ENCODE measurements at places on chromosomes 4 and X.

DNA sequence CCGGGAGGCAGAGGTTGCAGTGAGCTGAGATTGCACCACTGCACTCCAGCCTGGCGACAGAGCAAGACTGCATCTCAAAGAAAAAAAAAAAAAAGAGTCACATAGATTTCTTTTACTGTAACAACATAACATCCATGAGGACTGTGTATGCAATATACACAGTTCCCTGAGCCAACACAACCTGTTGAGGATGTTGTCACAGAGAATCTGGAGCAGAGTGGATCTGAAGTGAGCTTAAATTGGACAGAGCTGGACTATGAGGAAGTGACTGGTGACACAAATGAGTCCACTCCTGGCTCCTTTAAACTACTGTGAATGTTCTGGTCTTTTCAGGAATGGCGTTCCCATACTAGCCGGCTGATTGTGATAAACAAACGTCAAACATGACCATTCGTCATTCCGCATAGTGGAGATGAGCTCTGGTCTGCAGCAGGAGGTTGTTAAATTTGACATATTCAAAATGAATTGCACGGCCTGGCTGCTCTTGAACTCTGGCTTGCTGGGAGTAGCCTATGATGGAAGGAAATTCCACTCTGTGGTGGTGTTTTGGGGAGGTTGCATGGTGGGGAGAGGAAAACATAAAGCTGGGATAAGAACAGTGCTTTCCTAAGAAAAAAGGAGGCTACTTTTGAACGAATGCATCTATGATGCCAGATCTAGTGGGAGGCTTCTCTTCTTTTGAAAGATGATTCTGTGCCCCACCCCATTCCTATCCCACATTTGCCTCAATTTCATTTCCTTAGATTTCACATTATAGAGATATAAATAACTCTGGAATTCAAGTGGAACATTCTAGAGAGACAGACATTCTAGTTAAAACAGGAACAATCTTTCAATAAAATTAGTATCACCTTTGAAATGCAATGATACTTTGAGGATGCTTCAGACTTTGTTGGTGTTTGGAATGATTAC is 149.5 kb downstream of the SHROOM3 start:
- no peak for DNase-seq

DNA sequence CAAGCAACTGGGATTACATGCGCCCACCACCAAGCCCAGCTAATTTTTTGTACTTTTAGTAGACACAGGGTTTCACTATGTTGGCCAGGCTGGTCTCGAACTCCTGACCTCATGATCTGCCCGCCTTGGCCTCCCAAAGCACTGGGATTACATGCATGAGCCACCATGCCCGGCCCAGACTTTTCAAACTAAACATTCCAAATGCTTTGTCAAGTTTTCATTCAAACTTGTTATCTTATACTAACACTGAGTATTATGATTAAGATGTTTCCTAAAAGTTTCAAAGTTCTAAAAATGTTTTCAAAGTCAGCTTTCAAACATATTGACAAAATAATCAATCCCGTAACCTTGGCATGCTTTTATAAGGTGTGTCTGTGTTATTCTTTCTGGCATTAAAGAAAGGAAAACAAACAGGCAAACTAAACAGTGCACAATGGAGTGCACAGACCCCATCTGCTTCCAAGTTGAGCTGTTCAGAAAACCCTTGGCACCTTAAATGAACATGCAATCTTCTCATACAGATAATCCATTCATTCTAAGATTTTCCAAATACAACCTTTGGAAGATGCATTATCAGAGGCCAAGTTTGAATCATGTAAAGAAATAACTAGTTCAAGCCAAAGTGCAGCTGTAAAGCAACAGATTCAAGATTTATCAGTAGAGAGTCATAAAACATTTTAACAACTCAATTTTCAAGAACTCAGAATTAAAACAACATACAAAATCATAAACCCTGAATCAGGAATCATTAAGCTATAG is 49.1 kb downstream of the ABCG2 start:
- no peak for DNase-seq

GRCh38 chr4:15100994-15101695 is 98.9 kb downstream of the CPEB2 start:
- DNase-seq: no peak

DNA sequence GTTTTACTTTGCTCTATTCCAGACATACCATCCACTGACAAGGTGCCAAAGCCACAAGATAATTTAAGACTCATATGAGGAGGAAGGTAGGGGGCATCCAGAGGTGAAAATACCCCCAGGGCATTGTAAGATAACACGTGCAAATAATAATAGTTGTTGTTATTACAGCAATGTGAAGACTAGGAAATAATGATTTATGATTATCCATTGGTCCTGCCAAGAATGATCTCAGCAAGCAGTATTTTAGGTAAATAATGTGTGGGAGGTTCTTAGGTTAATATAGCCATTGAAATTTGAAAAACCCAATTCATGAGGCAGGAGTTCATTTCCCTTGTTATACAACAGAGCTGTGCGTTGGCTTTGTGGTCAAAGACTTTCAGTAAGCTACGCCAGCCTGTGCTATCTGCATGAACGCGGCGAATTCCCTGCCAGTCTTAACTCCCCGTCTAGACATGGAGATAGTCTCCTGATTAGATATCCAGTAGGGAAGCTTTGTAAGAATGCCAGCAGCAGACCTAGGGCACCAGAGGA is 47.2 kb upstream of the MXRA5 start:
- DNase-seq: no peak

GRCh38 chr4:183631577-183632198 is 27.3 kb downstream of the RWDD4 start:
- no peak for DNase-seq

- no peak for DNase-seq
Measured at GRCh38 chr4:83510442-83510841, 25.5 kb upstream of the GPAT3 start.

- DNase-seq: no peak
Measured at GRCh38 chrX:29841750-29842149, 373.6 kb upstream of the MAGEB2 start.

DNA sequence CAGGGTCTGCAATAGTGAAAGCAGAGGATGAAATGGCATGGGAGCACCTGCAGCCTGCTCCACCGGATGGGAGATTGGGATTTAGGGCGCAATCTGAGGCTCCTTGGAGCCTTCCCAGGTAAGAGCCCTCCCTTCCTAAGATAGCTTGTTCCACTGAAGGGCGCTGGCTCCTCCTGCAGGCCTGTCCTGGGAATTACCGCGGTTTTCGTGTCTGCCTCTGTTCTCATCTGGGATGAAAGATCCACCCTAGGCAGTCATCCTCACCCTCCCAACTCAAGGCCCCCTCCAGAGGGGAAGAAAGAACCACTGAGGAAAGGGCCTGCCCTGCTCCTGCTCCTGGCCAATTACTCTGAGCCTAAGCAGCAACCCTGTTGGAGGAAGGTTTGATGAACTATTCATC is 547.5 kb downstream of the SMARCA1 start:
- no peak for DNase-seq

DNA sequence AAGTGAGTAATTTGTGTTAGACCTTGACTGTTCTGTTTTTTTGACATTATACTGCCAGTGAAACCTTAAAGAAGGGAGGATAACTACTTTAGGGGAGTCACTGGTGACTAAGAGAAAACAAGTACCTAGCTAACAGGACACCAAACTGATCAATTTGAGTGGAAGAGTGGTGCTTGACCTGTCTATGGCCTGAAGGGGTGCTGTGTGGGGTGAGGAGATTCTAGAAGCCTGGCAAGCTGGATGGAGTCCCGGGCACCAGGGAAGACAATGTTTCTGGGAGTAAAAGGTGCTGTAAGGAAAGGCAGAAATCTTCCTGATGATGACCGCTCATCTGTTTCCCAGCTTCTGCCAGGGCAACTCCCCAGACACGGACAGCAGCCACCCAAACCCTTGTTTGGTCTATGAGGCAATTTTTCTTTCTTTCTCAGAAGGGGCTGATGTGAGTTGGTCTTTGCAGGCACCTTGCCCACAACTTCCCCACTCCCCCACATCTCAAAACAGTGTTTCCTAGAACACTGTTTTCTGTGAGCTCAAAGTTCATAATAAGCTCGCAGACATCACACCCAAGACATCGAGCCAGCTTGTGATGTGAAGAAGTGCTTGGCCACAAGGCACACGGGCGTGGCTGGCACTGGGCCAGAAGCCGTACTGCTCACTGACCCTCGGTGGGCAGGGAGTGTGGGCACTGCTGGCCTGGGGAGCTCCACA is 4.6 kb downstream of the TXK start:
- peak; percentile 37 for DNase-seq

- peak; percentile 20 for DNase-seq
Measured at GRCh38 chr4:17347445-17347844, 164.4 kb downstream of the QDPR start.

GRCh38 chr4:7083597-7084563 is 16.0 kb upstream of the GRPEL1 start:
- no peak for DNase-seq

DNA sequence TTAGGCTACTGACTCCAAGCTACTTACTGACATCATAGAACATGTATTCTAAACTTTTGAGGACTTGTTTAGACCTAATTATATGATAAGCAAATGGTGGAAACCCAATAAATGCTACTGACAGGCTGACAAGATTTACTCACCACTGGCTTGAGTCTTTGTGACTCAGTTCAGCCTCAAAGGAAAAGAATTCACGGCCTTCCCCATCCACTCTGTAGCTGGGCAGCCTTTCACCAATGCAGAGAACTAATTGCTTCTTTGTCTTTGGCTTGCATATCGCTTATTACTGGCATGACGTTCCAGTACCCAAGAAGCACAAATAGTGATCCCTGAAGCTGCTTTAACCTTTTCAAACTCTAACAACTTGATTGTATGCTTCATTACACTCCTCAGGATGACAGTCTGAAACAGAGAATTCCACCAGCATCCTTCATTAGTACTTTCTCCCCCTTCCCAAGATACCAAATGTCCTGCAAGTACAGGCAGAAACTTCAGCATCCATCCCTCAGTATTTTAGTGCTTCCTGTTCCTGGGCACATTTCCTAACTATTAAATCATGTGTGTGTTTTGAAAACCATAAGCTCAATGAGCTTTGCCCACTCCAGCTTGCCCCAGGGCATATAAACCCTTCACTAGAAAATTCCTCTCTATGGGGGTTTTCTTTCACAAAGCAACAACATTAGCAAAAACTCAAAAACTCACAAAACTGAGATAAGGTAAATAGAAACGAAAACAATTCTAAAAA is 298.1 kb upstream of the SLC7A11 start:
- DNase-seq: no peak

Data from stimulated activated CD4-positive, alpha-beta T cell treated with anti-CD3 and anti-CD28 coated beads, Interleukin-2, amount 100 ng/mL, for 24 hours (primary cell).